Activated naive CD4-positive, alpha-beta T cell treated with anti-CD3 and anti-CD28 coated beads, Interleukin-2, amount 50 U/mL, for 72 hours (primary cell): ENCODE measurements at places on chromosomes 1 and 21. TPM values are rescaled to one million over a fixed set of nuclear protein-coding genes. Genes with fewer than 3 reads are reported as not detected.

Gene KCNA2
- 0.76 TPM for total RNA-seq

Gene ADORA3
- total RNA-seq = not detected

DNA sequence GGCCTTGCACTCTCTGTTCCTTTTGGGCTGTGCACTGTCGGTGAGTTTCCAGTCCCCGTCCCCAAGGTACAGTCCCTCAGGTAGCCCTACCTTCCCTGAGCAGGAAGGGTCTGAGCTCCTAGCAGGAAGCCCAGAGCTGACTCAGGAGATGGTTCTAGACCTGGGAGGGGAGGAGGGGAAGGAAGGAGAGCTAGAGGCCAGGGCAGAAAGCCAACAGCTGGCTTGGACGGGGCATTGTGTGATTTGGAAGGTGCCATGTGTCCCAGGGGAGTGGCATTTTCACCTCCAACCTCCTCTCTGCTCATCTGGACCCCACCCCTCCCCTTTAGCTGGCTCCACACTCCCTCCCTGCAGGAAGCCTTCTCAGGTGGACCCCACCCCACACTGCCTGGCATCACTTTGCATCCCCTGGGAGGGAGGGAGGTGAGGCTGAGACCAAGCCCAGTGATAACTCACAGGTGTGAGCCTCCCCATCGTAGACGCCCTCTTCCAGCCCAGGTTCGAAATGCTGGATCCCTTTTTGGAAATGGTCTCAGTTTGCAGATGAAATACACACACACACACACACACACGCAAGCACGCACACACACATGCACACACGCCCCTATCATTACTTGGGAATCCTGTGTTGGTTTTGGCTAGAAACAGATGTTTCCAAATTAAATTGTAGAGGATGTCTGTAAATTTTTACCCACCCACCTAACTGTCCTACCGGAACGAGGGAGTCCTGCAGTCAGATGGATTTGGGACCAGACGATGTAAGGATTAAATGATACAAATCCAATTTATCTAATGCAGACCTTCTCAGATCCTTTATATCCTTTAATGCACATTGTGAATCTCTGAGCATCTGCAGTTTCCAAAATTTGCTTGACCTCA lies 19.7 kb upstream of the IFNLR1 start:
- DNase-seq = no peak

- no peak for DNase-seq
Observed at GRCh38 chr21:33237486-33237885, 7.7 kb downstream of the IFNAR2 start.

DNA sequence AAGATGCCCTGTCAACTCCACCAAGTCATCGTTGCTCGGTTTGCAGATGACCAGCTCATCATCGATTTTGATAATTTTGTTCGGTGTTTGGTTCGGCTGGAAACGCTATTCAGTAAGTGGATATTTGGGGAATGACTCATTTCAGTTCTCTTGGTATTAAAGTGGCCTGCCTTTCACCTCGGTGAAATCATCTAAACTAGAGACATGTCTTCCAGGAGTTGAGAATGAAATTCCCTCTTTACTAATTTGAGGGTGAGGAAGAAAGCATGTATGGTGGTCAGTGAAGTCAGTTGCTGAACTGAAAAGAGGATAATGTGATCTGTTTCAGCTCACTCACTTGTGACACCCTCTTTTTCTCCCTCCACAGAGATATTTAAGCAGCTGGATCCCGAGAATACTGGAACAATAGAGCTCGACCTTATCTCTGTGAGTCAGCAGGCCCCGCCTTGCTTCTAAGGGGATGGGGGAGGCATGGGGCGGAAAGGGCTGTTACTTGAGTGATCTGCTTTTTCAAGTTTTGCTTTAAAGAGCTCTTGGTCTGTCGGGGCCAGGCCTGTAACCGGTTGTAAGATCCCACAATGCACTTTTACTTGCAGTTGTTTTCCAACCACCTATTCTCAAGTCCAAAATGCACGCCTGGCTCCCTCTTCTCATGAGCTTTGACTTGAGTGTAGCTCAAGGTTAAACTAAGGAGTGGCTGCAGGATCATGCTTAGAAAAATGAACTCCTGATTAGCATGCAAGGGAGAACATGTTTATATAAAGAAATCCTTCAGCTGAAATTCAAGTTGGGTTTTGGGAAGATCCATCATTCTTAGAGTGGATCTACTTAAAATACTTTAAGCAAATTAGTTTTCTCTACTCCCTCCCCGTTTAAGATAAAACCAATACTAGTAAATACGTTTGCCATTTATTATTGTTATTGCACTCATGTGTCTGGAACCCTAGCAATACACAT lies 59.8 kb downstream of the CAPN2 start:
- DNase-seq = no peak
